ENCODE measurements at places on chromosomes 4 and X. TPM values are rescaled to one million over a fixed set of nuclear protein-coding genes. Genes with fewer than 3 reads are reported as not detected.

Gene AMBN
- polyA plus RNA-seq = 1.5 TPM

Gene GPR78
- polyA plus RNA-seq = 0.34 TPM

- no peak for DNase-seq
These were observed 44.5 kb upstream of the BLTP1 start for GRCh38 chr4:122107680-122108079.

DNA sequence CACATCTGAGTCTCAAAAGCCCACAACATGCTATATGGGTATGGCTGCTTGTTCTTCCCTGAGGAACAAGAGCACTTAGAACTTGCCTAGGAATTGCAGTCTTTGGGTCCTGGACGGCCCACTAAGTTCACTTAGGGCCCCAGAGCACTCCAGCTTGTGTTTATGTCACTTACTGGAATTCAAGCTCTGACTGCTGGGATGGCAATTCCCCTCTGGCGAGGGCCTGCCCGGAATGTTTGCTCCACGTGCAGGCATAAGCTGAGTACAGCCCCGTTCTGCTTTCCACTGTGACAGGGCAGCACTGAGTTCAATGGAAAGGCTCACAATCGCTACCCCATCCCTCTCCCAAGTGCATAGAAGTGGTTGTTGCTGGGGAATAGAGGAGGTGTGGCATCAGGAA lies 25.9 kb upstream of the RASSF6 start:
- no peak for DNase-seq

DNA sequence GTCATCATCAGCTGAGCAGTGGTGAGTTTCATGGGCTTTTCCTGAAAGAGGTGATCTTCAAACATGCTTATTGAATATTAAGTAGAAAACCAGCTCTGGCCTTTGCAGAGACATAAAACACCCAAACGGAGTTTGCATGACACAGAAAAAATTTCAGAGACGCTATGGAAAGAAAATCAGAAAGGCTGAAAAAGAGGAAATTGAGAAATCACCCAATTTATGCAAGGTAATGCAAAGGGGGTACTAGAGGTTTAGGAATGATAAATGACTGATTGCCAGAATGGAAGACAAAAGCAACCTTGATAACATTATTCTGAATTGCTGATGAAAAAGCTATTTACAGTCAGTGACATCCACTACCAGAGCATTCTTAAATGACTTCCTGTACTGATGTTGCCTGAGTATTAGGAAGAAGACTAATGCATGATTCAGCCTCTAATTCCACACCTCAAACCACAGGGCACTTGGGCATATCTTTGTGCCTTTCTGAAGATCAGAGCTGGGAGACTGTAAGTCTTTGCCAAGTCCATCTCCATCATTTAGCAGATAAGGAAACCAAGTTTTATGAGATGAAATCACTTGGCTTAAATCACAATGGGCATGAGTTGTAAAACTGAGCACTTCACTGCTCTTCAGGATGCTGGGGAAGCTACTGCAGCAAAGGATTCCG lies 565.7 kb downstream of the PPARGC1A start:
- no peak for DNase-seq

DNA sequence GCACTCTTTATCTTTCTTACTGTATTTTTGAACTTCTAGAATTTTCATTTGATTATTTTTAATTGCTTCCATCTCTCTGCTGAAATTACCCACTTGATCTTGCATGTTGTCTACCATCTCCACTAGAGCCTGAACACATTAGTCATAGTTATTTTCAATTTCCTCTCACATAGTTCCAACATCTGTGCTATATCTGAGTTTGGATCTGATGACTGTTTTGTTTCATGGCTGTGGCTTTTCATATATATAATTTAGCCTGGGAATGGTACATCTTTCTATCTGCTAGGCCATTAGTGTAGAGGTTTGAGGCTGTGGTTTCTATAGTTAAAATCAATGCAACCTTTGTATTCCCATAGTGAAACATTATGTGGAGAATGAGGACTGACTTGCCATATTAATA lies 33.2 kb downstream of the NPY2R start:
- DNase-seq = no peak

Data from left renal pelvis (tissue), 4 donors.